ENCODE measurements at places on chromosomes 1 and 21.

DNA sequence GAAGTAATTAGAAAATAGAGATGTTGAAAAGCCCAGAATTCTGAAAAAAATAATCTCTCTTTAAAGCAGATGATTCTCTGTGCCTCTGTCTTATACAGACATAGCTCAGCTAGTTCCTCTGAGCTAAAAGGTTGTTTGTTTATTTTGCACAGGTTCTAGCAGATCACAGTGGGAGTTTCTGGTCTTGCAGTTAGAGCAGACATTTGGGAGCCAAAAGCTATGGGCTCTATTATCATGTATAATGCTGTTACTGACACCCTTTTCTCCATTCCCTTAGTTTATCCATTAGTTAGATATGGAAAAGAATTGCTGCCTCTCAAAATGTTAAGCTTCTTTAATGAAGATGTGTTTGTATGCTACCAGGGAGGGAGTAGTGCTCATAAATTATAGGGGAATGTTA is 20.5 kb upstream of the CD55 start:
- no peak for DNase-seq

DNA sequence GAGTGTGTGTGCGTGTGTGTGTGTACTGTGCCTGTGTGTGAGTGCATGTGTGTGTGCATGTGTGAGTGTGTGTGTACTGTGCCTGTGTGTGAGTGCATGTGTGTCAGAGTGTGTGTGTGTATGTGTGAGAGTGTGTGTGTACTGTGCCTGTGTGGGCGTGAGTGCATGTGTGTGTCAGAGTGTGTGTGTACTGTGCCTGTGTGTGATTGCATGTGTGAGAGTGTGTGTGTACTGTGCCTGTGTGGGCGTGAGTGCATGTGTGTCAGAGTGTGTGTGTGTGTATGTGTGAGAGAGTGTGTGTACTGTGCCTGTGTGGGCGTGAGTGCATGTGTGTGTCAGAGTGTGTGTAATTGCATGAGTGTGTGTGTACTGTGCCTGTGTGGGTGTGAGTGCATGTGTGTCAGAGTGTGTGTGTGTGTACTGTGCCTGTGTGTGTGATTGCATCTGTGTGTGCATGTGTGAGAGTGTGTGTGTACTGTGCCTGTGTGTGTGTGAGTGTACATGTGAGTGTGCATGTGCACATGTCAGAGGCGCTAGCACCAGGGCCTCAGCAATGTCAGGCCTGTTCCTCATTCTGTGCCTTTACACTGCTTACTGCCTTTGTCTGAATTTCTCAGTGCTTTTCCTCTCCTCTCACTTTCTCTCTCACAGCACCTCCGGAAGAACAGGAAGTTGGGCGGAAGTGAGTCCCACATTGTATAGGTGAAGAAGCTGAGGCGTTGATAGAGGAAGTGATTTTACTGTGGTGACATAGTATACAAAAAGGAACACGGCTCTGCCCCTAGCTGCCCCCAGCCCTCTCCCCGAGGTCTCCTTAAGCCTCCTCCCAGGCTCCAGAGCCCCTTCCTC is 4.9 kb downstream of the SLC5A9 start:
- peak; percentile 23 for DNase-seq

GRCh38 chr1:229892515-229893117 is 174.4 kb upstream of the GALNT2 start:
- DNase-seq, result no peak

- no peak for DNase-seq
Observed at GRCh38 chr1:81172483-81172882, 628.3 kb upstream of the ADGRL2 start.

GRCh38 chr1:158272681-158273080 is 17.0 kb upstream of the CD1C start:
- no peak for DNase-seq

DNA sequence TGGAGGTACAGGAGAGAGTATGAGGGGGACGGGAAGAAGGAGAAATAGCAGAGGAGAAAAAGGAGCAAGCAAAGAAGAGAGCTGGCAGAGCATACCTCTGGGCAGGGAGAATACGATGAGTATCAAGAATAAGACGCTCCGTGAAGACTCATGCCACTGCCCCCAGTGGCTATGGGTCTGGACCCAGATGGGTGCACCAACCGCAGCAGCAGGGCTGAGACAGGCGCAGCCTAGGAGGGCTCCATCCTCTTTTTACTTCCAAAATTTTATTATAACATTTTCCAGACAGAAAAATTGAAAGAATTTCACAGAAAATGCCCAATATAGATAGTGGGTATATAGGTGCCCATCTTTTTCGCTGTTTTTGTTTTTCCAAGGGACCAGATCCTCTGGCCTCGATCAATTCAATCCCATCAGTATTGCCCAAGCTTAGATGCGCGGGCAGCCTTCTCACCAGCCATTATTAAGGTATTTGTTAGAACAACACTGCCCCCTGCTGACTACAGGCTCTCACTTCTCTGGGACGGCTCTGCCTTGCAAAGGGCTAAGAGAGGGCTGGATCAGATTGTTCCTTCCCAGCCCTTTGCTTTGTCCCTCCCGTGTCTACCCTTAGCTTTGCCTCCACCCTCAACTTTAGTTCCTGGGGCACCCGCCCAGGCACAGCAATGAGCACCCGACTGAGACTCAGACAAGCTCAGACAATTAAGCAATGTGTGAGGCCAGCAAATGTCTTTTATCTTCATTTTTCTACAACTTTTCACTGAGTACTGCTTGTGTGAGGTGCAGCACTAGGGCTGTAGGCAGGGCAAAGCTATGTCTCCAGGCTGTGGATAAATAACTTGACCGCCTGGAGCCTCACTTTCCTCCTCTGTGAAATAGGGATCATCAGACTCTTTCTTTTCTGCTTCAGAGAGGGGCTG is 17.5 kb upstream of the CAMK1G start:
- DNase-seq, result peak; percentile 77

DNA sequence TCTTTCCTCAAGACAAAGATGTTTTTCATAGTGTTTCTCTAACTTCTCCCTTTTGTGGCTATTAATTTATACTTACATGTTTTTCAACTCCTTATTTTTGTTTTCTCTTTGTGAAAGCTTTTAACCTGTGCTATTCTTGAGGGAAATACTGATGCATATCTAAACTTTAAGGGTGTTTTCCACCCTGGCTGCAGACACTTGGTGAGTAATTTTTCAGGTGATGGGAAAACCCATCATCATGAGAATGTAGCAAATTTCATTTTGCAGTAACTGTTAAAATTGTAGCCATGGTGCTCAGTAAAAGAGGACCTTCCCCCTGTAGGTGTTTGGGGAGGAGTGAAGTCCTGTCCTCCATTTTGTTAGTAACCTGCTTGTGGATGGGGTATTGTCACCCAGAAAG is 124.2 kb downstream of the LIPI start:
- DNase-seq, result no peak

DNA sequence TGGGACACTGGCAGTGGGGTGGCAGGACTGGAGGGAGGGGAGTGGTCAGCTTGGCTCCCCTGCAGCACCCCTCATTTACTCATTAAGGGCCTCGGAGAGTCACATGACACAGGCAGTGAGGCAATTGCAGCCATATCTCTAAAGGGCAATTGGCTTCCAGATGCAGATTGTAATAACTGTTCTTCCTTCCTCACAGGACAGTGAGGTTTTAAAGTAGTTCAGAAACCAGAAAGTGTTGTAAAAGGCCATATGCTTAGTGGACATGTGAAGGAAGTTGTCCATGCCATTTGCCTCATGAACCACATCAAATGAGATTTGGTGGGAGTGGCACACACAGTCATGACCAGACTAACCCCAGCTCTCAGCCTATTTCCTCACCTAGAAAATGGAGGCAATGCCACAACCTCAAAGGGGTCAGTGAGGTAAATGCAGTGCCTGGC is 11.1 kb downstream of the MTX1 start:
- no peak for DNase-seq

DNA sequence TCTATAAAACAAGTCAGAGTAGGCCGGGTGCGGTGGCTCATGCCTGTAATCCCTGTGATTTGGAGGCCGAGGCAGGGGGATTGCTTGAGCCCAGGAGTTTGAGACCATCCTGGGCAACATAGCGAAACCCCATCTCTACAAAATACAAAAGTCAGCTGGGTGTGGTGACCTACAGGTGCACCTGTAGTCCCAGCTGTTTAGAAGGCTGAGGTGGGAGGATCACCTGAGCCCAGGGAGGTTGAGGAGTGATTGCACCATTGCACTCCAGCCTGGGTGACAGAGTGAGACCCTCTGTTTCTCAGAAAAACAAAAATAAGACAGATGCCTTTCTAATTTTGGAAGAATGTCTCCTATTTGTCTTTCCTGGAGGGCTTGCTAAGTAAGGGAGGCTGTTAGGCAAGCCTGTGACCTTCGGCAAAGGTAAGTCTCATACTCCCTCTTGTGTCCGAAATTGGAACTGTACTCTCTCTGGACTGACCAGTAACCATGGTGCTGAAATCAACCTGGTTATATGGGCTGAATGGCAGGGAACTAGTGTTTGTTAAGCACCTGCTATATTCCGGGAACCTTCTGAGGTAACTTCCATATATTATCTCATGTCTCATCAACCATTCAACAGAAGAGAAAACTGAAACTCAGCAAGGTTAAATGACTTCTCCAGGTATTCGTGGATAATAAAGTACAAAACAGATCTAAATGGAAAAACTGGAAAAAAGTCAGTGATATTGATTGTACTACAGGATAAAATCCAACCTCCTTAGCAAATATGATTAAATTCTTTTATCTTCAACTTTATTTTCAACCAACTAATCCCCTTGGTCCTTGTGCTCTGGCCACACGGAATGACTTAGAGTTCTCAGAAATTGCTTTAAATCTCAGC is 11.8 kb upstream of the RAB3B start:
- DNase-seq, result peak; percentile 77

GRCh38 chr1:117967477-117967876 is 37.9 kb downstream of the WDR3 start:
- no peak for DNase-seq

- no peak for DNase-seq
Observed at GRCh38 chr1:212007178-212007577, 28.2 kb downstream of the INTS7 start.

GRCh38 chr1:168365719-168366479 is 85.2 kb downstream of the TBX19 start:
- peak; percentile 32 for DNase-seq

DNA sequence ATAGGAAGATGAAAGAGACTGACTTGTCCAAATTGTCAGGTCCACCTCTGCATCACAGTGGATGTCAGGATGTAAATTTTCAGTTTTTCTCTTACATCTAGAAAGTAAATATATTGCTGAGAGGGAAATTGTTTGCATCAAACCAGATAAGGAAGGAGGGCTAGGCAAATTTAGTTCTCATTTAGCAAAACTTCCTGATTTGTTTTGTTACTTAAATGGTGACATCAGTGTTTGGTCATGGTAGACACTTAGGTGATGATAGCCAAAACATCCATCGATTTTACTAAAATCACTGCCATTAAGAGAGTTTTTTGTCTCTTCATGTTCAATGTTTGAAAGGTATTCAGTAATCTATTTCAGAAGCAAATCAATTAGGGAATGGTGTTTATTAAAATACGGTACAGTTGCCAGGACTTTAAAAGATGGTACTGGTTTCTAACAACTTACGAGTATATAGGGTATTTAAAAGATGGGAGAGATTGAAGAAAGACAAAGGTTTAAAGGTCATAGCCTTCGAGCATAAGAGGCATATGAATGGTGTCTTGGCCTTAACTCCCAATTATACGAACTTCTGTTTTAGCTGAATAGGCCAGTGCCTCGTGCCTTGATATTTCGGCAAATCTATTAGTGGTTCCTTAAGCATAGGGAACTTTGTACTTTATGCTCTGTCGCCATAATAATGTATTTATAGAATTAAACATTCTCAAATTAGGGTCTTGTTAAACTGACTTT is 3.0 kb downstream of the IER5 start:
- DNase-seq, result no peak

- DNase-seq, result no peak
Observed at GRCh38 chr1:89708751-89709375, 75.9 kb downstream of the LRRC8C start.

DNA sequence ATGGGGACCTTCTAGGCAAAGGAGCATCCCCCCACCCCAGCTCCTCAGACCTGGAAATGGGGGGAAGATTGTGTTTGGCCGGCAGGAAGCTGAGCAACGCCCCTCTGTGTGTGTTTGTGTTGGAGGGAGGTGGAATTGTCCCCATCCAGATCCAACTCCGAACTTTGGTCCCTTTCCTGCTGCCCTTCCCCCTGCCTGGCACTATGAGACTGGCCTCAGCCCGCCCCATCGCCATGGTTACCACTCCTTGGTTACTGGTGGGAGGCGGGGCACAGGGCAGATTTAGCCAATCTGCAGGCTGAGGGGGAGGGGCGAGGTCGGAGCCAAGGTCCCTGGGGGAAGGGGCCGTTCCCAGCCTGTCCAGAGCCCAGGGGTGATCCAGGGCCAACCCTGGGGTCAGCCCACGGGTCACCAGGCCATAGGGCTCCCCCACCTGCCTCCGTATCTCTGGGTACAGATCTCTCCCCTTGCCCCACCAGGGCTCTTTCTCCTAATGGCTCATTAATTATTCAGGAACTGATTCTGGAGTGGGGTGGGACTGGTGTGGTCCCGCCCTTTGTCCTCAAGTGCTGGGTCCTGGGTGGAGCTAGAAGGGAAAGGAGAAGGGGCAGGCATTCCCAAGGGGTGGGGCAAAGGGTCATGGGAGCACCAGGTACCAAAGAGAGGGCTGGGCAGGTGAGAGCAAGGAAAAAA is 15.2 kb downstream of the PTPRF start:
- no peak for DNase-seq

GRCh38 chr1:88768187-88768586 is 84.1 kb downstream of the PKN2 start:
- DNase-seq, result no peak

DNA sequence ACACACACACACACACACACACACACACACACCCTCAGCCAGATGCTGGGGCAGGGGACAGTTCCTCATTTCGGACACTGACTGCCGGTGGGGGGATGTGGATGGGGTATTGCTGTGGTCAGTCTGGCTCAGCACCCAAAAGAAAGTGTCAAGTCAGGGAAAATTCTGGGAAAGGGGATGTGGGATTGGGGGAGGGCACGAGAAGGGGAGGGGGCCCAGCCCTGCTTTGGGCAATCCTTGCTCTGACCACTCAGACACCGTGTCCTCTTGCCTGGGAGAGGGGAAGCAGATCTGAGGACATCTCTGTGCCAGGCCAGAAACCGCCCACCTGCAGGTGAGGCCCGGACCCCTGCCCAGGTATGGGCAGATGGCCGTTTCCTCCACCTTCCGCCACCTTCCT is at the start of gene C1QC:
Gene C1QC, plus strand, starts transcription at position 253 of the 400 bp plus-strand sequence. CDS start 391 bp downstream, outside the sequence.
- no peak for DNase-seq

DNA sequence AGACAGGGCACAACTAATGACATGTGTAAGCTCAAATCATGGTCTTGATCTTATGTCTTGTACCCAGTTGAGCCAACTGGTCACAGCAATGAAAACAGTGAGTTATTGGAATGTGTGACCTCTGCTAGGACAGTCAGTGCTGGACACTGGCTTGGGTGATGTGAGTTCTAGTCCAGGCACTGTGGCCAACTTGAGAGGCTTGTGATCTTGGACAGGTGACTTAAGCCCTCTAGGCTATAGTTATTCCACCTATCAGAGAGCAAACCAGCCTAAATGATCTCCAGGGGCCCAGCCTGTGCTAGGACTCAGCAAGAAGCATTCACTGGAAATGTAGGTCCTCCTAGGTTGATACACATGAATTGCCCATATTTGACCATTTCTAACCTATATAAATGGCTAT is 1.1 kb downstream of the KCNE2 start:
- no peak for DNase-seq
